ENCODE measurements at places on chromosomes 13 and 19.

DNA sequence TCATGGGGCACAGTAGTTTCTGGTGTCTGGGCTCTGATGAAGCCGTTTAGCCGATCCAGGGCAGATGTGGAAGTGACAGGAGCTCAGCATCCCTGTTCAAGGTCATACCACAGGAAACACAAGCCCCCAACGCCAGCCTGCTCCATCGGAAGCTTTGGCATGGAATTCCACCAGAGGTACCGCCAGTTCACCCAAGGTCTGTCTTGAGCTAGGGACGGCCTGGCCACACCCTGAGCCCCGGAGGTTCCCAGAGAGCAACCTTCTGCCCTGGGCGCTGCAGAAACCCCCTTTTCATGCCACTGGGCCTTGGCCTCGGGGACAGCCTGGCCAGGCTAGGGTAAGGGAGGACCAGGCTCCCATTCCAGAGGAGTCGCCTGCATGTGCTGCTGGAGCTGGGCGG lies 39.4 kb upstream of the TPM4 start:
- DNase-seq = no peak

DNA sequence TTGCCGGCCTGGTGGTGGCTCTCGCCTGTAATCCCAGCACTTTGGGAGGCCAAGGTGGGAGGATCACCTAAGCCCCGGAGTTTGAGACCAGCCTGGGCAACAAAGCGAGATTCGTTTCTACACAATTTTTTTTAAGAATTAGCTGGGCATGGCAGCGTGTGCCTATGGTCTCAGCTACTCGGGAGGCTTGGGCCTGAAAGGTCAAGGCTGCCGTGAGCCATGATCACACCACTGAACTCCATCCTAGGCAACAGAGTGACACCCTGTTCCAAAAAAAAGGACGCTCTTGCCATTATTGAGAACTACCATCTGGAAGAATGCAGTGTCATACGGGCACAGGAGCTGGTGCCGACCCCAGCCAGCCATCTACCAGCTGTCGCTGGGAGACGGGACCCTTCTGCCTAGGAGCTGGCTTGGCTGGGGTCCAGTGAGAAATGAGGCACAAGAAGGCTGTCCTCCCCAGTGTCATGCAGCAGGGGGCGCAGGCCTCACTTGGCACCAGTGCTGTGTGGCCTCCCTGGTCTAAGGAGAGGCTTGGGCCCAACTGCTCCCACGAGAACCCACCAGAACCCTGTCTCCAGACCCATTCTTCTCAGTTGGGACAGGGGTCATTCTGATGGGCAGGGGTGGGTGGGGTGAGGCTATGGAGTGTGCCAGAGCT lies 12.2 kb upstream of the RELB start:
- DNase-seq = peak; percentile 45

- no peak for DNase-seq
Observed at GRCh38 chr19:35562336-35562735, 1.1 kb downstream of the ATP4A start.

GRCh38 chr19:43682824-43683661 lies 13.1 kb upstream of the PLAUR start:
- no peak for DNase-seq

DNA sequence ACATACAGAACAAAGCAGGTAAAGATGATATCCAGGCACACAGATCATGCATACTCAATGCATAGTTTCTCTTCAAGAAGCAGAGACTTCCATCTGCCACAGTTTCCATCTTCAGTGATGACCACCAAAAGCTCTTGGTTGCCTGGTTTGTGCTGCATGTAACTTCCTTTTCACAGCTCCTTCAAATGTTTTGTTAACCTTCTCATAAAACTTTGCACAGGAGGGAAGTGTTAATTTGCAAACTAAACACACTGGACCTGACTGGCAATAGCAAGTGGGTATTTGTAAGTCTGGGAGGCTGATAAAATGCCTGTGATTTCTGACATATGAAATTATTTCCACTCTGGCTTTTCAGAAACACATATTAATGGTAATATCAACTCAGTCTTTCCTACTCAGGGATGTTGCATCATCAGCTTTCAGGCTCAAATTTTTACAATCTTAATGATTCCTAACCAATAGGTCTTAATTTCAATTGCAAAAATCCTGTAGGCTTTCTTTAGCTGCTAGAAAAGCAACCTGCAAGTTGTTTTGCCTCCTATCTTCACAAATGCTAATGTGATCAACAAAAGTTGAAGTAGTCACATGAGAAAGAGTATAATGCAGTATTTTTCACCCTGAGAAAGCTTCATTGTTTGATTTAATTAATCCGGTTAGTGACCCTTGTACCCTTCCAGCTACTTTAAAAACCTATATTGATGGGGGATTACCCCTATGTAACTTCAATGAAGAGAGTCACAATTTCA lies 575.6 kb downstream of the DIAPH3 start:
- no peak for DNase-seq

DNA sequence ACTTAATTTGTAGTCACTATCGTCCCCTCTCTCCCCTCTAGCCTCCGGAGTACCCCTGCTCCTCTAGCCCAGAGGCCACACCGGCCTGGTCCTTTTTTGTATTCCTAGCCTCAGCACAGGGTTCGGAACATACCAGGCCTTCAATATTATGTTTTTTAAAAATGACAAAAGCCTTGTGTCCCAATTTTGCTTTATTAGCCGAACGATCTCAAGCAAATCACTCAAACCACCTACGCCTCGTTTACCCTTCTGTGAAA lies 463 bp upstream of the POMP start:
- DNase-seq = no peak

GRCh38 chr13:102642475-102642874 lies 45.7 kb downstream of the TPP2 start:
- DNase-seq = no peak

DNA sequence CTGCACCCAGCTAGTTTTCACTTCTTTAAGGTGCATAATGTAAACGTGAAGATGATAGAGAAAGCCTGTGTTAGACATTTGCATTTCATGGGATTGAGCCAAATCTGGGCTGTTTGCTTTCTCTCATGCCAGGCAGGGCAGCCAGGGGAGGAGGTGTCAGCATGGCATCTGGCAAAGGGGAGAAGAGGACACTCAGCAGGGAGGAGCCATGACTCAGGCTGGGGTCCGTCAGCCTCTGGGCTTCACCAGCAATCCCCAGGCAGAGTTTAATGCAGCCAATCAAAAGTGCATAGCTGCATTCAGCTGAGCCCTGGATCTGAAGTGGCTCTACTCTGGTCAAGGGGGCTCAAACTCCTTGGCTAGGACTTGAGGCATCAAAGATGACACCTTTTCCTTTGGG lies 23.5 kb downstream of the EBPL start:
- no peak for DNase-seq

GRCh38 chr19:17232258-17232657 lies 6.2 kb downstream of the OCEL1 start:
- DNase-seq = no peak

DNA sequence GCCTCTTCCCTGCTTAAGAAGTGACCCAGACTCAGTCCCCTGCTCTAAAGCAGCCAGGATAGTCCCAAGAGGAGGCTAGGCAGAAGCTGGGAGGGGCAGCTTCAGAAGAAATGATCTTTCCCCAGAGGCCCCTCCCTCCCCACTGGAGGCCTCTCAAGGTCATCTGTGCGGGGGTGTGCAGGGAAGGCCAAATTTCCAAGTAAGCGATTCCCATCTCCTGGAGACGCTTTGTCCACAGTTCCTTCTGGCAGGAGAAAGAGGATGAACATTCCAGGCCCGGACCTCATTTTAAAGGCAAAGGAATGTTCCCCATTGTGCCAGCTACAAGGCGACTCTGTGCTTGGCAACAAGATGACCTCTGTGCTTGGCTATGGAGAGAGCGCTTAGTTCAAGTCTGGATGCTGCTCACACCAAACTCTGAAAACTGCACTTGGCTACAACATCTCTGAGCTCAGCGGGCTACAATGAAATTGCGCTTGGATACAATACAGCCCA lies 23.5 kb downstream of the COL5A3 start:
- DNase-seq = no peak

GRCh38 chr19:44592451-44592890 lies 20.9 kb upstream of the IGSF23 start:
- no peak for DNase-seq

DNA sequence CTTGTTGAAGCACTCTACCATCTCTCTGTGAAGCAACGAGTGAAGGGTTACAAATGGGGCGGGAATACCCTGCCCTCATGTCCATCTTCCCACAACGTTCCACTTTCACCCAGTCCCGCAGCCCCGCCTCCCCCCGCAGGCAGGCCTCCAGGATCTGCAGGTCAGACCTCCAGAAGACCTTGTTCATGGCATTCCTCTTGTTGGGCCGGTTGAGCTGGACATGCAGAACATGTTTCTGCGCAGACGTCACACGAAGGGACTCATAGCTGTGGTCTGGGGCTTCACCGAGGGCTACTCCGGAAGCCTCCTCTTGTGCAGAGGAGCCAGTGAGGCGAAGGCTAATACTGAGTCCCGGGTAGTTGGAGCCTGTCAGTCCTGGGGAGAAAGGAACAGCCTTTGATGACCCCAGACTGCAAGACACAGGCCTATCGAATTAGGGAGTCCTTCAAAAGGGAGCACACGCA lies 420 bp downstream of the ECH1 start:
- DNase-seq = no peak

GRCh38 chr13:109191413-109191812 lies 562.0 kb downstream of the MYO16 start:
- DNase-seq = no peak

DNA sequence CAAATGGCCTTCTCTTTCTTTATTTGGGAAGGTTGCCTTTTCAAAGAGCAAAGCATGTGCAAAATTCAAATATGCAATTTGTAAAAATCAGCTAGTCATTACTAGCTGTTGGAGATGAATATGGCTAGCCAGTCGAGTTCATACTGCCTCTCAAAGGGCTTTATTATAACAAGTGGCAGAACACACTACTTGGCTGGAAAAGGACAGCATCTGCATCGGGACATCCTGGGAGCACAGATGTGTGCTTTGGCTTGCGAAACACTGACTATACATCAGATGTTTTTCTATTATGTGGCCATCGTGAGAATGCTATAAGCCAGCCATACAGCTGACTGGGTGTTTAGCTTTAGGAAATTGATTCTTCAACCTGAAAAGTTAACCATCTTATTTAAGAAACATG lies 424.2 kb downstream of the KCTD12 start:
- DNase-seq = no peak

GRCh38 chr19:51959791-51960190 lies 26.8 kb downstream of the ZNF350 start:
- no peak for DNase-seq

GRCh38 chr13:109859216-109859835 lies 72.9 kb upstream of the IRS2 start:
- DNase-seq = no peak

DNA sequence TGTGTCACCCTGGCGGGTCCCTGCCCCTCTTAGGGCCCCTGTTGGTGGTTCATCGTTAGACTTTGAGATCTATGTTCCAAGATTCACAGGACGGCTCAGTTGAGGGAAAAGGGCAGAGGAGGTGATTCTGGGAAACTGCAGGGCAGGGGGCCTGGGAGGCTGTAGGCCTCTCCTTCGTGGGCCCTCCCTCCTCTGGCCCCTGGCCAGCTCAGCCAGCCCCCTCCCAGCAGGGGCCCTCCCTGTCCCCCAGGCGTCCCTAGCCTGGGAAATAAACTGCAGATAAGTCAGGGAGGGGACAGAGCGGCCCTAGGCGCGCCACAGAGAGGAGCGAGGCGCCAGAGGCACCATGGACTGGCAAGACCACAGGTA lies 6.5 kb downstream of the HIF3A start:
- DNase-seq = no peak

DNA sequence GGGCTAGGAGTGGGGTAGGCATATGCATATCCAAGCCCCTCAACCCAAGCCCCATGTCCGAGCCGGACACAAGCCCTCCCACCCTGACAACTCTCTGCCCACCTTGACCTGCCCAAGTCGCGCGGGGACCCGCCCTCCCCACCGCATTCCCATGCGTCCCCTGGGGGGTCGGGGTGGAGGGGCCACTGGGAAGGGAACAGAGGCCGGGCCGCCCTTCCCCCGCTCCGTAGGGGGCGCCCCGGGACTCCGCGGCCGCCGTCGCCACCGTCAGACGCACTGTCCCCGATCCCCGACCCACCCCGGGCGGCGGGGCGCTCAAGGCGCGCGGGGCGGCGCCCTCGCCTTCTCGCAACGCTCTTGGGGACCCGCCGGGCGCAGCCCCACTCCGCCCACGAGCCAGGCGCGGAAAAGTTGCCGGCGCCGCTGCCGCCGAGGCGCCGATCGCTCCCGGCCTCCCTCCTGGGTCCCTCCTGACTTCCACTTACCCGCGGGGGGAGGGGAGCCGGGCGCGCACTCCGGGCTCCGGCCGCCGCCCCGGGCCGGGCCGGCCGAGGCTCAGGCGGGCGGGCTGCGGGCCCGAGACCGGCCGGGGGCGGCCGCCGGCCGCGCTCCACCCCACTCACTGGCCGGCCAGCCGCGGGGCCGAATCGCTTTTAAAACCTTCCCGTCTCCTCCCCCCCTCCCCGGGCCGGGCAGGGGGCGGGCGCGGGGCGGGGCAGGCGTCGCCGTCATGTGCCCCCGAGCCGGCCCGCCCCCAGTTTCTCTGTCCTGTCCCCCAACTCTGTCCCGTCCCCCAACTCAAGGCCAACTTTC lies 34.4 kb upstream of the NANOS3 start:
- DNase-seq = peak; percentile 67

GRCh38 chr19:1699998-1700732 lies 47.8 kb upstream of the TCF3 start:
- no peak for DNase-seq

DNA sequence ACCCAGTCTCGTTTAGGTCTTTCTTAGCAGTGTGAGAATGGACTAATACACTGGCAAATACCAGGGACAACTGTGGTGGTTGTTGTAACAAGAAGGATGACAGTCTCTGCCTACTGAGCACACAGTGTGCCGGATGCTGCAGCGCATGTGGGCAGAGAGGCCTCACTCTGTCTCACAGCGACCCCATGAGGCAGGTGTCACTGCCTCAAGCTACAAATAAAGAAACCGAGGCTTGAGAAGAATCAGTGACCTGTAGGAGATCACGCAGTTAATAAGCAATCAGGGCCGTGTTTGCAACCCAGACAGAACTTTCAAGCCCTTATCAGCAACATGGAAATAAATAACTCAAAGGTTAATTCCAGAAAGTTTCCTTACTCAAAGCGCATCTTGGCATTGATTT lies 40.5 kb upstream of the GAS6 start:
- no peak for DNase-seq

DNA sequence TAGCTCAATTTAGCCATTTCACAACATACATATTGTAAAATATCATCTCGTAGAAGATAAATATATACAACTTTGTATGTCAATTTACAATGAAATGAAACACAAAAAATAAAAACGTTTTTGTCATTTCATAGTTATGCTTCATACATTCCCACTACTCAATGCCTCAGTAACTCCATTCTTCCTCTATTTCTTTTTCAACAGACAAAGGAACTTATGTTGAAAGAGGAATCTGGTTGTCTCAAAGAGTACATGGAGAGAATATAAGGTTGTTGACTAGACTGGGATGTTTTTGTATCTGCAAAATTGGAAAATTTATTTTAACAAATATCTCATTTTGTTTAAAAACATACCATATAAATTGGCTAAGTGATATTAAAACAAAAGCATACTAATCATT lies 12.8 kb downstream of the KCTD12 start:
- no peak for DNase-seq

- DNase-seq = no peak
Observed at GRCh38 chr19:33089010-33089409, 8.0 kb downstream of the GPATCH1 start.

Measured in stimulated activated CD8-positive, alpha-beta memory T cell treated with anti-CD3 and anti-CD28 coated beads, Interleukin-4, amount 100 ng/mL, for 24 hours (primary cell).